Stimulated activated CD4-positive, alpha-beta T cell treated with anti-CD3 and anti-CD28 coated beads, Interleukin-1b, Interleukin-23, amount 100 ng/mL, for 1 hour (primary cell): ENCODE measurements at places on chromosomes 16 and 17.
A peak's percentile ranks its signal among the peaks of the same experiment; 100 is the strongest.

GRCh38 chr17:322006-322780 lies 30.4 kb downstream of the RPH3AL start:
- DNase-seq: no peak

- DNase-seq: no peak
Observed at GRCh38 chr17:31598921-31599571, 207.6 kb downstream of the RAB11FIP4 start.

DNA sequence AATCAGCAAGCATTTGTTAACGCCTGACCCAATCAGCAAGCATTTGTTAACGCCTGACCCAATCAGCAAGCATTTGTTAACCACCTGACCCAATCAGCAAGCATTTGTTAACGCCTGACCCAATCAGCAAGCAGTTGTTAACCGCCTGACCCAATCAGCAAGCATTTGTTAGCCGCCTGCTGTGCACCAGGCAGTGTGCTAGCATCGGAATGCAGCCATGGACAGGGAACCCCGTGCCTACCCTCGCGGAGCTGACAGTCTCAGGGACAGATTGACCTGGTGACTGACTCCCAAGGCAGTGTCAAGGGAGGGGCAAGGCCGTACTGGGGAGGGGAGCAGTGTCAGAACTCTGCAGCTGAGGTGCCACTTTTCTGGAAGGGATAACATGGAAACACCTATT lies 66.9 kb downstream of the ABR start:
- DNase-seq: no peak

DNA sequence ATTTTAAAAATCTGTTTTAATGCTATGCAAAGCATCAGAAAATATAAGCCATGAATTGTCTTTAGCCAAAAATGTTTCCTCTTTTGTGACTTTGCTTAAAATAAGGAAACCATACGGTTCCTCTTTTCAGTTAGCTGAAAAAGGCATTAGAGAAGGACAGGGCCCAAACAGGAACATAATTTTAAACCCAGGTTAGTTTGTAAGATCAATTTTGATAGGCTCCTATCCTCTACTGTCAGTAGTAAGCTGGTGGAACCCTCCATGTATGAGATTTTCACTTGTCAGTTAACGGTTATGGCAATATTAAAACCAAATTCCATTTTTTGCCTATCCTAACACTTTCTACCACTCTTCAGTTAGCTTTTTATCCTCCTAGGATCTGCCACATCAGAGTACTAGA lies 4.3 kb downstream of the EVI2B start:
- DNase-seq: no peak

DNA sequence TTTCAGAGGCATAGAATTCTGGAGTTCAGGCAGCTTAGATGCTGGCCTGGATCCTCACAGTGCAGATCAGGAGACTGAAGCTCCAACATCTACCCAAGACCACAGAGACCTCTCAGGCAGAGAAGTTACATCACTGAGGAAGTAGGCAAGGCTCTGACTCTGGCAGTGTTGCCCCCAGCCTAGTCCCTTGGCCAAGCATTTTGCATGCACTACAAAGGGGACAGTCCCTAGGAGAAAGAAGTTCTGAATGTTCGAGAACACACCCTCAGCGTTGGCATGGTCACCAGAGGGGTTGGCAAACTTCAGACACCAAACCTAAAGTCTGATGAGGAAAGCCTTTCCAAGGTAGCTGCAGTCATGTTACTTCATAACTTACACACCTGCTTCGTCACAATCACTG lies 2.5 kb downstream of the RANBP10 start:
- no peak for DNase-seq

DNA sequence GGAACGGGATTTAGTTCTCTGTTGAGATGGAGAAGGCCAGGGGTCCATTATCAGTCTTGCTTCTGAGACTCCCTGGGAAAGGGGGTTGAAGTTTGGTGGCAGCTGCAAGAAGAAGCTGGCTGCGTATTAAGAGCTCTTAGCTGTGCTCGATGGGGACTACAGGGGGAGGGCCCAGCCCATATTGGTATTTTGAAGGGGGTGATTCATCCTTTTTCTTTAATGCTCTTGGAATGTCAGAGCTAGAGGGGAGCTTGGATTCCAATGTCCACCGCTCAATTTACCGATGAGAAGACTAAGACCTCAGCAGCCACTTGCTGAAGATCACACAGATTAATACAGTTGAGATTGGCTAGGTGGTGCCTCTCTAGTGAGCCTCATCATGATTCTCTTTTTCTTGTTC lies 5.0 kb downstream of the NOG start:
- DNase-seq: no peak

DNA sequence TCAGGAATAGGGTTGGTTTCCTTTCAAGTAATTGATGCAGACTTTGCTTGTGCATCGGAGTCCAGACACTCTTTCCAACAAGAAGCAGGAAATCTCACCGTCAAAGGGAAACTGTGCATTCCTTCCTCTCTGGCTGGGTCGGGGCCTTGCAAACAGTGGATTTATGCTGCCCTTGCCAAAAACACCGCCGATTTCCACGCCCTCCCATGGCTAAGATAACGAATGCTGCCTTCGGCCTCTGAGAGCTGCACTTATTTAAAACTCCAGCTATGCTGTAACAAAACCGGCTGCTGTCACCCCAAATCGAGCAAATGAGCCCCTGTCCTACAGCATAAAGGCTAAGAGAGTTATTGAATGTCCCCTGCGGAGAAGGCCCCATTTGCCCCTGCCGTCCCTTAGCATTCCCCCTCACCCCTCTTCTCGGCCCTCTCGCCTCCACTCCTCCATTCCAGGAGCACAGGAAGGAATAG lies 275.5 kb upstream of the IRX5 start:
- no peak for DNase-seq

DNA sequence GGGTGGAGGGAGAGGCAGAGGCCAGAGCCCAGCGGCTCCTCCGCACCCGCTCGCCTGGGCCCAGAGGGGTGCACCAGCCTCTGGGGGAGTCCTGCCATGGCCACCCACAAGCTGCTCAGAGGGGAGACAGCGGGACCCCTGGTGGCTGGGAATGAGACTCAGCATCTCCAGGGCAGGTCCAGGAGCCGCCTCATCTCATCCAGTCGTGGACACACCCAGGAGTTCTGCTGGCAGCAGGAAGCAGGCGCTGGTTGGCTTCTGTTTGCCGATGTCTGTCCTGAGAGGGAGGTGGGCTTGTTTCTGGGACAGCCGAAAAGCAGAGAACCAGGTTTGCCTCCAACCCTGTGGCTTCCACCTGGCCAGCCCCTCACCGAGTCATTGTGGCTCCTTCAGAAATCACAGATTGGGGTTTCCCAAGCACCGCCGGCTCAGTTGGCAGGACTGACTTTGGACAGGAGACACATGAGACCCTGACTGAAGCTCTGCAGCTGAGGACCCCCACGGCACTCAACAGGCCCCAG lies 49.6 kb upstream of the ENPP7 start:
- DNase-seq: no peak

DNA sequence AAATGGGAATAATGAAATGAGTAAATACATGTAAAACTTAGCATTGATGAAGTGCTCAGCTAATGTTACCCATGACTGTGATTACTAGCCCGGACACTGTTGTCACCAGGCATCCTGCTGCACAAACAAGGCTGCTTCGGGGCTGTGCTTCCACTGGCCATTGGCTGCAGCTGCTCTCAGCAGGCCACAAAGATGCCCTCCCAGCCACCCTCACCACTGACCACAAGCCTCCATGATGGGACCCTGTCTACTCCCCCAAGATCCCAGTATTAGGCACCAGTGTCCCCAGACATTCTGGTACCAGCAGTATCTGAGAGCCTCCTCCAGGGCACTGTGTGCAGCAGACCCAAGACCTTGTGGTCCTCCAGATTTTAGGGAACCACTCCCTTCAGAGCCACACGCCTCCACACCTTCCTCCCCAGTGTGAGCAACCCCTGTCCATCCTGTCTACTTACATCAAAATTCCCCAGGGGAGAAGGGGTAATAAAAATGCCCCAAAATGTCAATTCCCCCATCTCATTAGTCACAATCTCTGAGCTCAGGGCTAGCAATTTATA lies 19.7 kb upstream of the NUP93 start:
- no peak for DNase-seq

GRCh38 chr17:75272848-75273184 lies 1.8 kb upstream of the MIF4GD start:
- DNase-seq: no peak

GRCh38 chr16:1105888-1106620 lies 10.0 kb upstream of the C1QTNF8 start:
- no peak for DNase-seq

GRCh38 chr17:80800481-80801391 lies 190.9 kb upstream of the CHMP6 start:
- no peak for DNase-seq

DNA sequence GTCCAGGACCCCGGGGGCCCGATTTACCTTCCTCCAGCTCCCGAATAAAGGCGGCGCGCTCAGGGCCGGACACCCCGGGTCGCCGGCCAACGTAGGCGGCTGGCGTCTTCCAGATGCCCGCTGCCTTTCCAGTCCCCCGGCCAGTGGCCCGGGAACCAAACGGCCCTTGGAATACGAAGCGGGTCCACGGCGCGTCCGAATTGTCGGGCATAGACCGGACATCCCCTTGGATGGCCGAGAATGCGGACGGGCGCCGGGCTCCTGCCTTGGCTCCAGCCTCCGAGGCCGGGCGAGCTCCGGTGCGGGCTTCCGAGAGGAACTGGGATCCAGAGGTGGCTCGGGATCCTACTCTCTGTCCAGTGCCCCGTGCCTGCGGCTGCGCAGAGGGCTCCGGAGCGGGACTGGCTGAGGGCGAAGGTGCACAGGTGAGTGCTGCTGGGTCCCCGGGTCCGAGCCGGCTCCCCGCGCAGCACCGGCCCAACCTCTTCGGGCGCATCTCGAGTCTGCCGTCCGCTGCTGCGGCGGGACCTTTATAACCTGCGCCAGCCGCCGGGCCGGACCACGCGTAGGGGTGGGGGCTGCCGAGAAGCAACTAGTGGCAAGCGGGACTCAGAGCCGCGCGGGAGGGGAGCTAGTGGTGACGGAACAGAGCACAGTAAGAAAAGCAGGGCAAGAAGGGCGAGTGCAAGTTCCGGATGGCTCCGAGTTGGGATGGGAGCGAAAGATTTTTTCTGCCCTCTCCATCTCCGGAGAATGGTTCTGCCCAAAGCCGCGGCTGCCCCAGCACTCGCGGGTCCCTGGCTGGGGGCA lies at the start of gene HAP1:
Gene HAP1, minus strand, starts transcription at position 505 of the 810 bp plus-strand sequence. Its CDS starts 9 bp downstream, at position 496.
- no peak for DNase-seq

DNA sequence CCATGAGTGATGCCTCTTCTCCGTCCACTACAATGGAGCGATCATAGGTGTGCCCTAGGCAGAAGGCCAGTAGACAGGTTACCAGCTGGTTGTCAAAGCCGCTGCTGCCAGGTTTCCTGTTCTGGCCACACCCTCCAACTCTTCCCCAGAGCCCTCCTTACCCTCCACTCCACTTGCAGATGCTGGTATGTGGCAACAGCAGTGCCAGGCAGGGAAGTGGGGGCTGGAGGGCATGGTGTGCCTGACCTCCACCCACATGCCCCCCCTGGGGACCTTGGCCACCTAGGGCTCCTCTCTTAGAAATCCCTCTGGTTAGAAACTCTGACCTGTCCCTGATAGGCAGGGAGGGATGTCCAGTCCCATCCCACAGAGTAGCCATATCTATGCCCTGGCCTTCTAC lies 1.5 kb downstream of the RRAD start:
- no peak for DNase-seq

GRCh38 chr17:36602924-36603384 lies 1.6 kb downstream of the MRM1 start:
- DNase-seq: peak; percentile 54

DNA sequence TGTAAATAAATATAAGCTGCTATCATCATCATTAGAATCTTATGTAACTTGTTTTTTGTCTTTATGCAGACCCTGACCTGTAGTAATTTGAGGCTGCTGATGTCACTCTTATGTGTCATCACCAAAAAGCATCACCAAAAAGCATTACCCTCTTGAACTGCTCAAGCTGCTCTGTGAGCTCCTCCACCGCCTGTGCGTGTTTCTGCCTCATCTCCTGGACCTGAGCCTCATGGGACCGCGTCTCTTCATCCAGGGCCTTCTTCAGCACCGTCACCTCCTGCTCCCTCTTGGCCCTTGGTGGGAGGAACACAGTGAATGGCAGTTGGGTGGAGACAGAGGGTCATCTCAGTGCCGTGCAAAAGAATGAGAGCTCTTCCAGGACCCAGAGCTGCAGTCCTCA lies 82.4 kb downstream of the NDE1 start:
- no peak for DNase-seq

DNA sequence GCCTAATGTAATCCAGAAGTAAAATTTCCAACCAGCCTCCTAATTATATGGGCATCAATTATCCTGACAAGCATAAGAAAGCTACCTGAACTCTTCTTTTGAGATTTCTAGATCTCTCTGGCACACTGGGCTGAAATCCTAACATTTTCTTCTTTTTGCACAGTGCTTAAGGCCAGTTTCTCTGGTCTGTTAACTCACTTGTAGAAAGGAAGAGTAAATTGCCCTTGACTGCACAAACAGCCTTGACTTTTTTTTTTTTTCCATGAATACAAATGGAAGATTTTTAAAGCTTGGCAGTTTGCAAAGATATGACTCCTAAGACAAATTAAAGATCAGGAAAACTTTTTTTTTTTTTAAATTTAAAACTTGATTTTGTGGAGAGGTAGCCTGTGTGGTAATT lies 291.2 kb upstream of the MON1B start:
- DNase-seq: no peak

DNA sequence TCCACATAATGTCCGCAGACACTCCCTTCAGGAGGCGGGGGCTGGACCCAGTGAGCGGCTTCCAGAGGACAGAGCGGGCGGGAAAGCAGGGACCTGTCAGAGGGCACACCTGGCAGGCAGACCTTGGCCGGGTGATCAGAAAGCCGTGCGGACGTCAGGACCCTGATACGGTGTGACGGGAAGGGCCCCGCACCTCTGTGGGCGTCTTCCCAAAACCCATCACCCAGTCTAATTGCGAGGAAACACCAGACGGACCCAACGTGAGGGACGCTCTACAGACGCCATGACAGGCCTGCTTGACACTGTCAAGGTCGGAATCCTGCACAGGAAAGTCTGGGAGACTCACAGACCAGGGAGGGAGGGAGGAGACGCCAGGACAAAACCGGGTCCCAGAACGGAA lies 8.4 kb downstream of the LMF1 start:
- DNase-seq: no peak

- DNase-seq: no peak
Observed at GRCh38 chr17:28363186-28363585, 1.8 kb downstream of the SEBOX start.

GRCh38 chr17:32007463-32008298 lies 498 bp downstream of the LRRC37B start:
- DNase-seq: peak; percentile 10

GRCh38 chr17:64783556-64784352 lies 121.6 kb upstream of the SMURF2 start:
- DNase-seq: no peak
